ENCODE measurements at places on chromosomes 4 and X.

- no peak for DNase-seq
Measured at GRCh38 chrX:43019021-43019420, 241.1 kb upstream of the PPP1R2C start.

DNA sequence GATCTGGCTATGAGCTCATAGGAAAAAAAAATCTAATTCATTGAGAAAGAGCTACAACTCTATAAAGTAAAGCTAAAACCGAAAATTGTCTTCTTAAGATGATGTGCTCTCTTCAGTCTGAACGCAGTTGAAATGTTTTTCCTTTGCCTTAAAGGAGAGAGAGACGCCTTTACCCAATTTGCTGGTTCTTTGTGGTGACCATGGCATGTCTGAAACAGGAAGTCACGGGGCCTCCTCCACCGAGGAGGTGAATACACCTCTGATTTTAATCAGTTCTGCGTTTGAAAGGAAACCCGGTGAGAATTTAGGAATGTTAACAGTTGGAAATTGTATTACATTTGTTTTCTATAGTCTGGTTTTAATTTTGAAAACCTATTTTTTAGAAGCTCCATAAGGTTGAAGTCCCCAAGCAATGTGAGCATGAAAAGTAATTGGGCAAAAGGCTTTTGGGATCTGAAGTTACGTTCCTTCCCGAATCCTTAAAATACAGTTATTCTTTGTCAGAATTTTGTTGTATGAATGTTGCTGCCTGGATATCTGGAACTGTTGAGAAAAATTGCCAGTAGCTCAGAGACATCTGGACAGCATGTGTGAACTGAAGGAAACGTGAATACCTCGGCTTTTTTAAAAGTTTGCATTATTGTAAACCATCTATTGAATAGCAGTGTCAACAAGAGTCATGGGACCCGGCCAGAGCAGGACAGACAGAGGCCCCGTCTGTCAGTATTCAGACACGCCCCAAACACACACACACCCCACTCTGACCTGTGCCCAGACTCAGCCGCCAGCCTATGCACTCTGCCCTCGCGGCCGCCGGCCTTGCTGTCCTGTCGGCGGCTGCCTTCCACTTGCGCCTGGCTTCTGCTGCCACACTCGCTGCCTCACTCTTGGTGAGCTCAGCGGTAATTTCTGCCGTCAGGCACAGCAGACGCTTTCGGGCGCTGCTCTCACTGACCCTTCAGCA is 9.9 kb downstream of the PIGG start:
- DNase-seq, result no peak

- DNase-seq, result no peak
Measured at GRCh38 chr4:118917582-118917981, 28.9 kb downstream of the SYNPO2 start.

DNA sequence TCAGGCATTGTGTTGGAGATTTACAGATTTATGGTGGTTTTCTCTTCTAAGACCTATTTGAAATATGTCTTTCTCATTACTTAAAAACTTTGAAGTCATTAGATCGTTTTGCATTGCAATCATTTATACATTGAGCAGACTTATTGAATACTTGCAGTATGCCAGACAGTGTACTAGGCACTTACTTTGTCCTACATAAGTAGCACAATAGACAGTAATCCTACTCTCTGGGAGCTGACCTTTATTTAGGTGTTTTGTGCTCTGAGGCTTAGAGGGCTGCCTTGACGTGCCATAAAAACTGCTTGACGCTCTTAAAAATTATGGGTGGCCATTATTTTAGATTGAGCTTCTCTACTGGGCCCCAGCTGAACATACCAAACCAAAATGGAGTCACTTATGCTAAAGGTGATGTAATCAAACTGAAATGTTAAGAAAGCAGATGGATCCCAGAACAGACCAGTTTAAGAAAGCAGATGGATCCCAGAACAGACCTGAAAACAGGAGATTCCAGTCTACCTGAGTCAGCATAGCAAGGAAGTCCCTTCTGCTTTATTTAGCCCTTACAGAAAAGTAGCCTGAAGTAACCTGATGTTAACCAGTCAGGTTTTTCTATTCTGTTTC is 42.4 kb downstream of the PTTG2 start:
- DNase-seq, result no peak

DNA sequence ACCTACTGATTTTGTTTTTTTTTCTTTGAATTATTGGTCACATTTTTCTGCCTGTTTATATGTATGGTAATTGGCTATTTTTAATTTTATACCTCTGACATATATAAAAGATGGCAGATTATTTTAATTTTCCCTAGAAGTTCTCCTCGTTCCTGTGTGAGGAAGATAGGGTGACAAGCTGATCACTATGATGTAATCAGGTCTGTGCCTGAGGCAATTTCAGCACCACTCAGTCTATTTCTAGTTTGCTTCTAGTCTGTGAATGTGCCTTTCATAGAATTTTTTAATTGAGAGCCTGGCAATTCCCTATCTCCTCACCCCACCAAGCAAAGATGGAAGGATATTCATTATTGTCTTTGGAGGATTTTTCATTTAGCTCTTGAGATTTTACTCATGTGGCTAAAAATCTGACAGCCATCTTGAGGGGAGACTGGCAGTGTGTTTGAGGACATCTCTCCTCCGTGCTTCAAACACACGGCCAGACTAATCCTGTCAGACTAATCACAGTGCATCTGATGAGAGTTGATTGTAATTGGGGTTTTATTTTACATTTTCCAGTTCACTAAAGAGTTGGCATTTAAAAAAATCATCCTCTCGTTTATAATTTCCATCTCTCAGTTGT is 500.3 kb downstream of the TRIML1 start:
- no peak for DNase-seq

- no peak for DNase-seq
Measured at GRCh38 chr4:10737337-10737736, 52.8 kb upstream of the CLNK start.

DNA sequence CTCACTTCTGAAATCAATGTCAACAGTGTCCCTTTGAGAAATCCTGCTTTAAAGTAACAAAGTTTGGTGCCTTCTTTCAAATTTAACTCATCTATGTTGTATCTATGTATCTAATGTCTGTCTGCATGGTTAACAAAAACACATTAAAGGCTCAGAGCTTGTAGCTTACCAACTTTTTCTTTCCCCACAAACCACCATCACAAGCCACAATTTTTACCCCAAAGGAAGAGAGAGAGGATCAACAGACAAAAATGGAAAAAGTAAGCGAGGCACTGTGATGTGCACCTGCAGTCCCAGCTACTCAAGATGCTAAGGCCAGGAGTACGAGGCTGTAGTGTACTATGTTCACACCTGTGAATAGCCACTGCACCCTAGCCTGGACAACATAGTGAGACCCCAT is 17.2 kb downstream of the ATRX start:
- no peak for DNase-seq

GRCh38 chr4:121676345-121677075 is 20.3 kb downstream of the ANXA5 start:
- DNase-seq, result no peak

GRCh38 chr4:152156442-152156841 is 379.4 kb downstream of the FBXW7 start:
- DNase-seq, result no peak

DNA sequence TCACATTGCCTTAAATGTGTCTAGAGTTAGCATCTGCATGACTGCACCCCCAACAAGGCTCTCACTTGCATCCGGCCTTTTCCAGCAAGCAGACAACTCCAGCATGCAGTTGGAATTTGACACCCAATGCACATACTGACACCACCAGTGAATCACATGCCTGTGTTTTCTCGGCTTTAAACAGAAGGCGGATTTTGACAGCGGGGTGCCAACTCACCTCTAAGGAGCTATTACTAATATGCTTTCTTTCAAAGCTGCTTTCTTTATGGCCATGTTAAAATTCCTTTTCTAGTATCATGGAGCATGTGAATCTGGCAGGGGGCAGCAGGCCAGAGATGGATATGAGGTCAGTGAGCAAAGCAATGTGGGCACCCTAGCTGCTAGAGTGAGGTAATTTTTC is 78.0 kb upstream of the CLNK start:
- DNase-seq, result peak; percentile 53

DNA sequence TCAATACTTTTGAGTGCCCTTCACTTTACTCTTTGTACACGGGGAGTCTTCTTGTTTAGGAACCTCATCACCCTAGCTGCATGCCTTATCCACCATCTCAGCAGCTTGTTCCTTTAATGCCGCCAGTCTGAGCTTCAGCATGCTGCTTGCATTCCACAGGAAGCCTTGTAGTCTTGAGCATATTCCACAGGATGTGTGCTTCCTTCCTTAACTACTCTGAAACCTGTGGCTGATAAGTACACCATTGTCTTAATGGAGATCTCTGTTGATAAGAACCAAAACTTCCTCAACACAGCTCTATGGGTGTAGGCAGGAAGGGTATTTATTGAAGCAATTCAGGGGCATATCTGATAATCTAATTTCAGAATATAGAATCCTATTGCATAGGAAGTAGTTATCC is 24.4 kb upstream of the CCNI start:
- no peak for DNase-seq

DNA sequence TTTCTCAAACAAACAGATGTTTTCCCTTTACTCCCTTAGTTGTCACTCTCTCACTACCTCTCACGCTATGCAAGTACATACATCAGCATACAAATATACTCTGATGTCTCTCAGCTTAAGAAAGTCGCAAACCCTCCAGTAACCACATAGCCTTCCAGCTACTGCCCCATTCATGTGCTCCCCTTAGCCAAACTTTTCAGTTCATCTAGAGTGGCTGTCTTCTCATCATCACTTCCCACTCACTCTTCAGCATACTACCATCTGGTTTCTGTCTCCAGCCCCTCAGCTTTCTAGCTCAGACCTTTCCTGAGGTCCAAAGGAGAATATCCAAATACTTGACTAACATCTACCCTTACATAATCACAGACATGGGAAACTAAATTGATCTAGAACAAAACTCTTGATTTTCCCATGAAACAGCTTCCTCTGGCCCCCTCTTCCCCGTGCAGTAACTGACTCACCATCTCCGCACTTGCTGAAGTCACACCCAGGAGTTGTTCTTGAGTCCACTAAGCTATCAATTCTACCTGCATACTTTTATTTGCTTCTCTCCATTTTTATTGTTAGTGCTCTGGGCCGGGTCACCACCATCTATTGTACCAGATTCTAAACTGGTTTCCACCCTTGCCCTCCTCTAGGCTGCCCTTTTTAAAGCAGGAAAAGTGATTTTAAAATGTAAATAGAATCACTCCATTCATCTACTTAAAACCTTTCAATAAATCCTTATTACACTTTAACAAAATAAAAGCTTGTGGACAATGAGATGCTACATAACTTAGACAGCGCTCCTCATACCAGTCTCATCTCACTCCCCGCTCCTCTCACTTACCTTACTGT is 57.2 kb downstream of the CASP6 start:
- no peak for DNase-seq

DNA sequence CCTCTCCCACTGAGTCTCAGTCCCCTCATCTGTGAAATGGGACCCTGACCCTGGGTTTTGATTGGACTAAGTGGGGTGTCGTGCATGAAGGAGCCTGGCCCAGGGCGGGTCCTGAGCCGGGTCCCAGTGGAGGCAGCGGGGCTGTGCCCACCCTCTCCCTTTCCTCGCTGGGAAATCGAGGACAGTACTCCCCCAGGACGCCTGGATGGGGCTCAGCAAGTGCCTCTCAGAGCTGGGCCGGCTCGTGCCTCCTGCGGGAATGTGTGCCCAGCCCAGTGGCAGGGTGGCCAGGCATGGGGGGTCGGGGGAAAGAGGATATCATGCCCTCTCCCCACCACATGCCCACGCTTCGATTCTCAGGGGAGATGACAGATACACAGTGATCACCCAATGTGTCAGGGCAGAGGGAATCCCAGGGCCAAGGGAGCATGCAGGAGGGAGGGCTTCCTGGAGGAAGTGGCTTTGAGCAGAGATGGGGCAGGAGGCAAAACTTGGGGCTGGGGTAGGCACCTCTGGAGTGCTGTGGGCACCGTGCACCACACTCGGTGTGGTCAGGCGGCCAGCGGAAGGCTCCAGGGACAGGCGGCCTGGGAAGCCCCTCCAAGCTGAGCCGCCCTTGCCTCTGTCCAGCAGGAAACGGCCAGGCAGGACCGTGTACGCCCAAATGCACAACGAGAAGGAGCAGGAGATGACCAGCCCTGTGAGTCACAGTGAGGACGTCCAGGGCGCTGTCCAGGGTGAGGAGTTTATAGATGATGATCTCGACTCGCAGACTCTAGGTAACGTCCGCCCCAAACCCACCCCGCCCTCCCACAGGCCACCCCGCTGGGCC is 203.0 kb downstream of the AFAP1 start:
- no peak for DNase-seq

- no peak for DNase-seq
Measured at GRCh38 chr4:183905081-183905592, at the start of gene STOX2. Gene STOX2 (plus strand): TSS chr4:183905307. CDS start chr4:183906791, 1,484 bp downstream.

DNA sequence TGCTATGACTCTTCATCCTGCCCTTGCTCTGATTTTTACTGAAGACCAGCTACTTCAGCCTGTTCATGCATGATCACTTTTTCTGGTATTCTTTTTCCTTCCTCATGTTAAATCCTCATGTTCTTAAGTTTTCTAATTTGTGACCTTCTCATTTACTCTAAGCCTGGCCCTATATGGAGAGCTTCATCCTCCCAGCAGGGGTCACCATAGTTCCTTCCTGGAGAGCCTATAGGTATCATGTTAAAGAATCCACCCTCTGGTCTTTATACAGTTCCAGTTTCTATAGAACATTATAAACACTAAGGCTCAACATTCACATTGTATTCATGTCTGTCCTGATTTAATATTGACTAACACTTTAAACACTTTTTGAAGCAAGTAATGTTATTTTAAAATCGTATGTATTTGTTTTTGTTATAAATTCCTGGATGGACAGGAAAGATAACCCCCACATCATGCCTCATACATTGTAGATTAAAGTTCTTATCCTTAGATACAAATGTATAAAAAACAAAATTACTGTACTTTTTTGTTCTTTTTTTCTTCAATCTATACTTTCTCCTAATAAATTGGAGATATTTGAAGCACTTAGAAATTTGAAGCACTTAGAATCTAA is 53.8 kb upstream of the OTUD4 start:
- peak; percentile 6 for DNase-seq

- DNase-seq, result peak; percentile 52
Measured at GRCh38 chr4:38279650-38280322, 319.6 kb downstream of the PTTG2 start.

DNA sequence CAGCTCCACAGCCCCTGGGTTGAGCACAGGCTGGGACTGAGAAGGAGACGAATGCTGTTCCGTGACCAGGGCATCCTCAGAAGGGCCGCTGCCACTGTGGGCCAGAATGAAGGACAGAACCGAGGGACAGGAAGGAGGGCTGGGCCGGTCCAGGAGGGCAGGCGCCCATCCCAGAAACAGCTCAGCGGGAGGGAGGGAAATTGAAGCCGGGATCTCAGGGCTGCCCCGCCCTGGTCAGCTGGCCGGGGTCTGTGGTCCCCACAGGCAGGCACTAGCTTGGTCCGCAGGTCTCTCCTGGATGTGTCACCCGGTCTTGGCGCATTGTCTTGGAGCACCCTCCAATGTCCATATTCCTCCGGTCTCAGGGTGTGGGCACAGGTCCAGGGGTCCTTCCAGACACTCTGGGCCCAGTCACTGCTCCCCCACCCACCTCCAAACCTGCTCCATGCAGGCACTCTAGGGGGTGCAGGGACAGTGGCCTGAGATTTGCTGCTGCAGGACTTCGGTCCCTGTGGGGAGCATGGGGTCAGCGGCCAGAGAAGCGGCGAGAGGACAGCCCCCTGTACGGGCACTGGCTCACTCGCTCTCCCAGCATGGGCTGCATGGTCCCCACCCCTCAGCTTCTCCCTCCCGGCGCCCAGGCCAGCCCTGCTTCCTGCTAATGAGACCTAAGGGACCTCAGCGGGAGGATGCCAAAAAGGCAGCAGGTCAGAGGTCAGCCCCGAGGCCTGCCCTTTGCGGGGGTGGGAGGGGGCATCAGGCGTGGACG is 23.9 kb upstream of the MXD4 start:
- no peak for DNase-seq
